ENCODE measurements at places on chromosomes 2 and 18.

GRCh38 chr18:27214831-27215230 is 29.7 kb upstream of the CHST9 start:
- no peak for DNase-seq

DNA sequence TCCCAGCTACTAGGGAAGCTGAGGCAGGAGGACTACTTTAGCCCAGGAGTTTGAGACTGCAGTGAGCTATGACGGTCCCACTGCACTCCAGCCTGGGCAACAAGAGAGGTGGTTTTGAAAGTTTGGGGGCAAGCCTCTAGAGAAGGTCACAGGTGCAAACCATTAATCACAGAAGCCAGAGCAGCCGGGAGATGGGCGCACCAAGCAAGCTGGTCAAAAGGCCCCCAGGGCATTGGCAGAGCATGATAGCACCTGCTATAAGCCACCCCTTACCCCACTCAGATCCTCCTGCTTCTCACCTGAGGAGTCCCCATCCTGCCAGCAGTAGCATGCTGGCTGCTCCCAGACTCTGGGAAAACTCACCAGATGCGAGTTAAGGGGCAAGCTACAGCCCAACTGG is 116.1 kb upstream of the RAB12 start:
- DNase-seq = no peak

GRCh38 chr2:191811807-191812602 is 34.9 kb downstream of the CAVIN2 start:
- peak; percentile 64 for DNase-seq

- no peak for DNase-seq
Observed at GRCh38 chr2:120667981-120668380, 67.7 kb upstream of the GLI2 start.

DNA sequence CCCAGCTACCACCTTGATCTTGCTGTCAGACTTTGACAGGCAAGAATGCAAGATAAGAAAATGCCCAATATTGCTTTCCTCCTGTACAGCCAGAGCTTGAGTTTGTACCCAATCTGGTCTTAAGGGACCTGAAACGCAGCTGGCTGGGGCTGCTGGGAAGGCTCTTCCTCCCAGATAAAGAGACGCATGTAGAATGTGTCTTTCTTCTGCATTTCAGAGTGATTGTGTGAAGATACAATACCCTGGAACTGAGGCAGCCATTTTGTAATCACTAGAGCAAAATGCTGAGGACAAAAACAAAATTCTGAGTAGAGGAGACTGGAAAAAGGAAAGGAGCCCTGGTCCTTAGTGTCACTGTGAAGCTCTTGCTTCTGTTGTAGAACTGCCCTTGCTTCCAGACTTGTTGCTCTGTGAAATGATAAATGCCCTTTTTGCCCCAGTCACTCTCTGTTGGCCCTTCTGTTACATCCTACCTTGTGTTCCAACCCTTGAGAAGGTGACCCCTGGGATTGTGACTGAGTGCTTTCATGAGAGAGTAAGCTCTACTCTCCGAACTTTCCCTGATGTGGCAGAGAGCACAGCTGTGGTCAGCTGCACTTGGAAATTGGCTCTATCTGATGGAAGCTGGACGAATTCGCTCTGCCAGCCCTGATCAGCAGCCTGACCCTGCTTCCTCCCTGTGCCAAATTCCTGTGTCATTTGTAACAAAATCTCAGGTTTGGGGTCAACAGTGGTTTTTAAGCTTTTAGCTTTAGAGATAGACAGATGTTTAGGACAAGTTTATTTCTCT is 137.4 kb upstream of the RBMS1 start:
- DNase-seq = no peak

DNA sequence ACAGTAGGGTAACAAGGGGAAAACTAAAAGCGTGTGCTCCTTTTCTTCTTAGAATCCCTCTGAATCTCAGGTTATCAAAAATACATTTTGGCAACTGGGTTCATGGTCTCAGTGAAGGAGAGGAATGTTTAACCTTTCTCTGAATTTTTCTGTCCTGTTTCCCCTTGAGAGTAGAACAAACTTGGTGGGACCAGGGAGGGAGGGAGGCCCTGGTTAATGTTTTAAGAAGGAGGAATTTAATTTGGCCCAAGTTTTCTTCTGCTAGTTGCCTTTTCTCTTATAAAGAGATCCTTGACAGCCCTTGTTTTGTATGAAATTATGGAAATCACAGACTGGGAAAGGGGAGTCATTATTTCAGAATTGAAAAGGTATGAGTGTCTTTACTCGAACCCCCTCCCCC is 12.2 kb upstream of the POU3F3 start:
- no peak for DNase-seq

- no peak for DNase-seq
Observed at GRCh38 chr18:69874058-69874457, 73.6 kb downstream of the CD226 start.

- DNase-seq = peak; percentile 50
Observed at GRCh38 chr2:10709290-10709939, 12.0 kb upstream of the ATP6V1C2 start.

DNA sequence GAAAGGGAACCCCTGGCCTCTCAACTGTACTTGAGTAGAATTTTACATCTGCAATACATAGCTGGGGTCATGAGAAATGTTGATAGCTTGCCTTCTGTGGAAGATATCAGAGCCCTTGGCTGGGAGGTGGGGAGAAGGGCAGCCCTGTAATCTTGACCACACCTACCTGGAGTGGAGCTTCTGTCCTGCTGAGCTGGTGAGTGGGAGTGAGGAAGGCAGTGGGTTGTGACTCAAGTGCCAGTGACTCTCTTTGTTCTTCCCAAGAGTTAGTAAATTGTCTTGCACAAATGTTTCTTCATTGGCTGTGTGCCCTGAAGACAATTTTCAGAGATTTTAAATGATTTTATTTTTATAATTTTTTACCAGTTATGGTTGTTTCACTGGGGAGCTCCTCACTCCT is 277.3 kb downstream of the MBD5 start:
- DNase-seq = no peak

DNA sequence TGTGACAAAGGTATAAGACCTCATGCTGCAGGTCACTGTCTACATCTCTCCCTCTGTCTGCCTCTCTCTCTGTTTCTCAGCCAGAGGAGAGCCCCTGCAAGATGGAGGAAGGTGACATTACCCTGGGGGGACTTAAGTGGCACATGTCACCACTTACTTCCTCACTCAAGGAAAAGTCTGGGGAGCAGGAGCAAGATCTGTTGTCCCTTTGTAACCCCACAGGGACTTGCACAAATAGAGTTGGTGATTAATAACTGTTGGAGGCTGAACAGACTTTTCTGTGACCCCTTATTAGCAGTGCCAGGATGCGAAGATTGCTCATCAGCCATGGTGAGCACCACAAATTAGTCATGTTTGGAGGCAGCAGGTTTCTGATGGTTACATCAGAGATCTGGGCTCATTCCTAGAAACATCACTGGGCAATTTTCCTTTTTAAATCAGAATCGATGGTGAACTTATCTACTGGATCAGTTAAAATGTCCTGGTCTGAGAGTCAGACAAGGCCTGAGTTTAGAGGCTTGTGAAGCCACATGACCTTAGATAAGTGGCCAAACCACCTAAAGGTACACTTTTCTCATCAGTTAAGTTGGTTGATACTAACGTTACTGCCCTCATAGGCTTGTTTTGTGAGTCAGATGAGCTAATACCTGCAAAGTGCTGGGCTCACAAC is 81.2 kb upstream of the LTBP1 start:
- peak; percentile 17 for DNase-seq

DNA sequence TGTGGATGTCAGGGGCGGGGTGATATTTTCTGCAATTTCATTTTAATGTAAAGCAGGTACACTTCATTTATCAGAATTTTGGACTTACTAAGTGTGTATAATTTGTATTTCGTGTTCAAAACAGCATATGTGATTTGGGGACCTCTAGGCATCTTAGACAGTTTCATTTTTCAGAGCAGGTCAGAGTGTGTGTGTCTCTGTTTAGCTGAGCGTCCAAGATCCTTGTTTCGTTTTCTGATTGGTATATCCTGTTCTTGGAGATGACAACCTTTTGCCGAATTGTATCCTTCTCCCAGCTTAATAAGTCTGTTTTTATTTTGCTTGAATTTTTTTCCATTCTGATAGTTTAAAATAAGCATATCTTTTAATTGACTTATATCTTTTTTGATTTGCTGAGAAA is 128.3 kb downstream of the KCNJ3 start:
- DNase-seq = no peak

DNA sequence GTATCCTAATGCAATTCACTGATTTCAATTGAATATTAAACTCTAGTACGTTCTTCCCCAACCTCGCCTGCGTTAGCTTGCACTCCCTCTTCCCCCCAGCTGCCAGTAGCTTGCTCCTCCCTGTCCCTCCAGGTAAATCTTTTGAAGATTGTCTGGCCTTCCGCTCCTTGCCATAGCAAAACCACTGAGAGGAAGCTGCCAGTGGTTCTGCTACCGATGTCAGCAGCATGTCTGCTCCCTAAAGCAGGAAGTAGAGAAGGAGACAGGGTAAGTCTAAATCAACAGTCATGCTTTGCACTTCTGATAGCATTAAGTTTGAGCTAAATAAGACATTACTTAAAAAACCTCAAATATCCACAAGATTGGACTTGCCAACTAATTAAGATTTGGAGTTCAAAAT is 89.1 kb downstream of the SCN2A start:
- DNase-seq = no peak

DNA sequence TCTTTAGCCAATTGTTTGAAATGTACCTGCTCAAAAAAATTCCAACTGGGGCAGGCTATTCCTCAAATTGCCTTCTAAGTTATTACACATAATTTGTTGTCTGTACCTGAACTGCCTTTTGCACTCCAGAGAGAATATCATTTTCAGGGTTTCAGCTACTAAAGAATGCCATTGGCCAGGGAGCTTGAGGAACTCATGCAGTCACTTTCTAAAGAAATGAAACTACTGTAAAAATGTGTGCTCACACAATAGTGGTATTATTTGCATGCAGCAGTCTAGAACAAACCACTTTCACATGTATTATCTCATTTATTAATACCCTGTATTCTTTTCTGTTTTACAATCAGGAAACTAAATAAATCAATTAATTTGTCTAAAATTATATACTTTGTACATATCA is 152.2 kb downstream of the PID1 start:
- DNase-seq = no peak

GRCh38 chr18:44709307-44710126 is 28.8 kb downstream of the SETBP1 start:
- DNase-seq = no peak

GRCh38 chr18:47936952-47937351 is 6.5 kb upstream of the SMAD2 start:
- no peak for DNase-seq

- DNase-seq = no peak
Observed at GRCh38 chr18:37872562-37872961, 307.0 kb upstream of the CELF4 start.

- no peak for DNase-seq
Observed at GRCh38 chr18:70645971-70646370, 357.1 kb downstream of the SOCS6 start.

- no peak for DNase-seq
Observed at GRCh38 chr2:188497726-188498125, 206.1 kb downstream of the GULP1 start.

DNA sequence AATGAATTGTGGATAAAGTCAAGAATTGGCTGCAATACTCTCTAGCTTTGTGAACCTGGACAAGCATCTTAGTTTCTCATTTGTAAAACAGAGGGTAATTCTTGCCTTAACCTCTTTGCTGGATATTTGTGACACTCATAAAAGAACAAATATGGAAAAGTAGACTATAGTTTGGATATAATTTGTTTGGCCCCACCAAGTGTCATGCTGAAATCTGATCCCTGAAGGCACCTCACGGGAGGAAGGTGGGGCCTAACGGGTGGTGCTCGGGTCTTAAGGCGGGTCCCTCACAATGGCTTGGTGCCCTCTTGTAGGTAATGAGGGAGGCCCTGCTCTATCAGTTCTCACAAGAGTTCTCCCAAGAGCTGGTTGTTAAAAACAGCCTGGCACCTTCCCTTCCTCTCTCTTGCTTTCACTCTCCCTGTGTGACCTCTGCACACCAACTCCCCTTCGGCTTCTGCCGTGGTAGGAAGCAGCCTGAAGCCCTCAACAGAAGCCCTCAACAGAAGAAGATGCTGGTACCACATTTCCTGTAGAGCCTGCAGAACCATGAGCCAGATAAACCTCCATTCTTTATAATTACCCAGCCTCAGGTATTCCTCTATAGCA is 37.4 kb downstream of the ARL4C start:
- no peak for DNase-seq

Measured in Calu3 (cell line).